ENCODE measurements at places on chromosomes 5 and 9.

DNA sequence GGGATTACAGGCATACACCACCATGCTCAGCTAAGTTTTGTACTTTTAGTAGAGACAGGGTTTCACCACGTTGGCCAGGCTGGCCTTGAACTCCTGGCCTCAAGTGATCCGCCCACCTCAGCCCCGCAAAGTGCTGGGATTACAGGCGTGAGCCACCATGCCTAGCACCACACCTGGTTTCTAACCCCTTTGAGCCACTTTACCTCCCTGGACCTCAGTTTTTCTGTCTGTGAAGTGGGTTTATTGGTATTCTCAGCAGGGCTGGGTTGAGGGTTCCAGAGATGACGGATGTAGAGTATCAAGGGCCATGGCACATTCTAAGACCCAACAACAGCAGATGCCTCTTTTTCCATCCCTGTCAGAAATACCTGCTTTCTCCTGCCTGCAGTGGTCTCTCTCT lies 38.6 kb downstream of the AMBP start:
- DNase-seq = no peak

GRCh38 chr5:4584982-4585381 lies 555.1 kb upstream of the ADAMTS16 start:
- DNase-seq = no peak

DNA sequence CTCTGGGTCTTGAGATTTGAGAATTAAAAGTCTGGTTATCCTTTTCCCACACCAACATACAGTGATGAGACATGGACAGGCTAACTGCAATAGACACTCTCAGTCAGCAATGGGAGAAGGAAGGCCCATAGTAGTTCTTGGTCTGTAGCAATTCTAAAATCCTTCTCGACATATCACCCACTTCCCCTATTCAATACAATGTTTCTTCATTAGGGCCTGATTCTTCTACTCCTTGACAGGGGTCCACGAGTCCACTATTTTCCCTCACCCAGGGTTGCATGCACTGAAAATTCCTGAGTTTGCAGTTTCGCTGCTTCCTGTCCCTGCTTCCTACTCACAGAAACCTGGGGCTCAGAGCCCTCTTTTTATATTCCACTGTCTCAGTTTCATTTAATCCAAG lies 402.8 kb downstream of the MAT2B start:
- no peak for DNase-seq

DNA sequence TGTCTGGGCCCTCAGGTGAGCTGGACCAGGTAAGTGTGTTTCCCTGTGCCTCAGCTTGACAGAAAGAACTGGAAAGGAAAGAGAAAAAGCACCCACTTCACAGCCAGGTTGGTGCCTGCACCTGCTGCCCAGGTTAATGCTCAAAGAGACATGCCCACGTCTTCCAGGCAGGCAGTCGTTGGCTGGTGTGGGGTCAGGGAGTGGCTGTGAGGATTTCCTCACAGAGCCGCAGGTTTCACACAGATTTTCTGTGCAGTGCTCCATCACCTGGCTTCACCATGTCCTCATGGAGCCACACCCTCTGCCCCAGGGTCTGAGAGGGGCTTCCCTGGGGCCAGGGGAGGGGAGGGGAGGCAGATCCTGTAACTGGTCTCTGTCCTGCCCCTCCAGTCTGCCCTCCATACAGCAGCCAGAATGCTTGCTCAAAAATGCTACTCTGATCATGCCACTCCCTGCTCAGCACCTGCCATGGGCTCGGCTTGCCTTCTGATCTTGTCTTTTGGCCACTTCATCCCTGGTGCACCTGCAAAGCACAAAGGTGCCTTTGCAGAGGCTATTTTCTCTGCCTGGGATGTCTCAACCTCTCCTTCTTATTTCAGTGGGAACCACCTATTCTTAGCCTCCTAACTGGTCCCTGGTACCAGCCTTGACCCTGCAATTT lies 82.5 kb upstream of the UBTD2 start:
- DNase-seq = no peak

DNA sequence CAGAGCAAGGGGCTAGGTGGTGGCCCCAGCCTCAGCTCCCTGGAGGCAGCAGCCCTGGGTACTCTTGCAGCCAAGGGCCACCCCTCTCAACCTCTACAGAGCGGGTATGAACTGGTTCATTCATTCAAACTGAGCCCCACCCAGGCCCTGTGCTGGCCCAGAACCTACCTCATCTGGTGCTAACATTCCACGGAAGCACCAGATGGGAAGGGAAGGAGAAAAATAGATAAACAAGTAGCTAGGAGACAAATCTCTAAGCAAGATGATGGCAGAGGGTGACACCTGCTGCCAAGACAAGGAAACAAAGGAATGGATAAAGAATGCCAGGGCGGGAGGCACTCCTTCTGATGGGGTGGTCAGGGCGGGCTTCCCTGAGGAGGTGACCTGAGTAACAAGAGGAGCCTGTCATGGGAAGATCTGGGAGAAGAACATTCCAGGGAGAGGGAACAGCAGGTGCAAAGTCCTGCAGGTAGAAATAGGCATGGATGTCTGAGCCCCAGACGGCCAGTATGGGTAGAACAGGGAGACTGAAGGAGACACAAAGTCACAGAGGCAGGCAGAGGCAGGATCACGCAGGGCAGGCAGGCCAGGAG lies 6.1 kb downstream of the ST6GALNAC4 start:
- no peak for DNase-seq

Measured in activated T-helper 9 cell treated with anti-CD3 and anti-CD28 coated beads, Interleukin-2, amount 50 U/mL, for 16 hours (primary cell).